HFFc6 (cell line): ENCODE measurements at places on chromosomes 16 and 17.

DNA sequence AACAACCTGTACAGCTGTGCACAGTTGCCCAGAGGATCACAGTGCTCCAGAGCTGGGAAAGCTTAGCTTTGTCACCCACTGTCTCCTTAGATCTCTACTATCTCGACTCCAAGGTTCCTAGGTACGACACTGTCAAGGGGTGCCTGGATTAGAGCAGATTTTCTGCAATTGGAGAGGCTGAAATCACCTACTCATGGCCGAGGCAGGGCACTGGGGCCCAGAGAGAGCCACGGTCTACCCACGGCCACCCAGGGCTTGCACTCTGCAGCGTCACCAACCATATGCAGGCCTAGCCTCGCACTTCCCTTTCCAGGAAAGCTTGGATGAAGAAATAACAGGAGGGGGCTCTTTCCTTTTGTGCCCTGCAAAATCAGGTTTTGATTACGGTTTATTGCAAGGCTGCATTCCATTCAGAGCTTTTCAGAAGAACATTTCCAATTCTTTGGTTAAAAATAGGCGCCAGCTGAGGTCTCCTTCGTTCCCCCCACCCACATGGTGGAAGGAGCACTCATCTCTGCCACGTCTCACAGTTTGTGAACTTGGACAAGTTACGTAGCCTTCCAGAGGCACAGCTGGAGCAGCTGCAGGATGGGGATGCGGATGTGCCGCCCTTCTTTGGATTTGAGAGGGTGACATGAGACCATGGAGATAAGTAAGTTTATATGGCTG, 80.0 kb downstream of the IRX5 start:
- no peak for DNase-seq

DNA sequence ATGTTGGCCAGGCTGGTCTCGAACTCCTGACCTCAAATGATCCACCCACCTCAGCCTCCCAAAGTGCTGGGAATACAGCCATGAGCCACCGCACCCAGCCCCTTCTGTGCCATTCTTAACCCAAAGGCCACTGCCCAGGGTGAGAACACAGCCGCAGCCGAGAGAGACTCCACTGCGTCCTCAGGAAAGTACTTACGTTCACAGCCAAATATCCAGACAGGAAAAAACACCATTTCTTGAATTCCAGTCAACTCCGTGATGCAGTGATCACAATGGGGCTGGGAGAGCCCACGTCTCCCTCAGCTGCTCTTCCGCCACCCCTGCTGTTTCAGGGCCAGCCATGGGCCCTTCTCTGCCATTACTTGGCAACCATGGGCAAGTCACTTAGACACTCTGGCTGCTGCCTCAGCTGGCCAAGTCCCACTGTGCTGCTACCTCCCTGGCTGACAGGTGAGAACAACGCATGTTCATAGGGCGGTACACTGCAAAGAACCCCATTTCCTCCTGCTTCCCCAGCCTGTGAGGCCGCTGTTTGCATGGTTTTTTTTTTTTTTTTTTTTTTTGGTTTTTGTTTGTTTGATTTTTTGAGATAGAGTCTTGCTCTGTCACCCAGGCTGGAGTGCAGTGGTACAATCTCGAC, 4.3 kb downstream of the CDIP1 start:
- DNase-seq, result no peak

GRCh38 chr17:72661116-72661944, 431.2 kb downstream of the SLC39A11 start:
- no peak for DNase-seq

DNA sequence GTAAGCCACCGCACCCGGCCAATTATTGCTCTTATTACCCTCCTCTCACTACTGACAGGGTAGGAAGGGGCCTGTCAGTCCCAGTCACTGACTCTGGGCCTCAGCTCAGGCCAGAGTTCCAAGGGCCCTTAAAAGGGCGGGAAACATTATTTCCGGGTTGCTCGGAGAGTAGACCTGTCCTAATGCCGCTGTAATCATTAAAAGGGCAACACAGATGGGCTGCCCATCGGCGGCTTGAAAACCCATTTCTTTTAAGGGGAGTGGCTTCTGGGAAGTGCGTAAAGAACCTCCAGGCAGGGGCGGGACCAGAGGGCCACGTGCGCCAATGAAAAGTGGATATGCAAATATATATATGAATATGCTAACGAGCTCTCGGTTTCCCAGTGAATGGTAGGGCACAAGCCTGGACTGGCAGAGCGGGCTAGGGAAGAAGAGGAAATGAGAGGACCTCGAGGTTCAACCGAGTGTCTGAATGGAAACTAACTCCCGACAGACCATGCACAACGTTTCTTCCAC, 26.6 kb downstream of the PIPOX start:
- DNase-seq, result no peak

DNA sequence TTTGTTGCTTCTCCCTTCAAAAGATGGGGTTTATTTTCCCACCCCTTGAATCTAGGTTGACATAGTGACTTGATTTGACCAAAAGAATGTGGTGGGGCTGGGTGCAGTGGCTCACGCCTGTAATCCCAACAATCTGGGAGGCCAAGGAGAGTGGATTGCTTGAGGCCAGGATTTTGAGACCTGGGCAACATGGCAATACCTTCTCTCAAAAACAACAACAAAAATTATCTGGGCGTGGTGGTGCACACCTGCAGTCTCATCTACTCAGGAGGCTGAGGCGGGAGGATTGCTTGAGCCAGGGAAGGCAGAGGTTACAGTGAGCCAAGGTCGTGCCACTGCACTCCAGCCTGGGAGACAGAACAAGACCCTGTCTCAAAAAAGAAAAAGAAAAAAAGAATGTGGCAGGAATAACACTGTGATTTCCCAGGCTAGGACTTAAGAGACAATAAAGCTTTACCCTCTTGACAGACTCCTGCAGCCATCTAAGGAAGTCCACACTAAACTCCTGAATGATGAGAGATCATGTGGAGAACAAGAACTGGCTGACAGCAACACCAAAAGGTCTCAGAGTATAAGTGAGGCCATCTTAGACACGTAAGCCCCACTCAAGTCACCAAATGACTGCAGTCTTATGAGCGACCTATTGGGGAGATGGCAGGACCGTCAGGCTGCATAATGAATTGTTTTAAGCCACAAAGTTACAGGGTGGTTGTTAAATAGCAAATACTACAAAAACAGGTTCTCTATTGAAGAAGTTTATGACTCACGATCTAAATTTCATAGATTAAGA, 37.0 kb downstream of the FBXL20 start:
- DNase-seq, result no peak

GRCh38 chr17:66579556-66579955, 255.4 kb upstream of the CACNG5 start:
- DNase-seq, result no peak

DNA sequence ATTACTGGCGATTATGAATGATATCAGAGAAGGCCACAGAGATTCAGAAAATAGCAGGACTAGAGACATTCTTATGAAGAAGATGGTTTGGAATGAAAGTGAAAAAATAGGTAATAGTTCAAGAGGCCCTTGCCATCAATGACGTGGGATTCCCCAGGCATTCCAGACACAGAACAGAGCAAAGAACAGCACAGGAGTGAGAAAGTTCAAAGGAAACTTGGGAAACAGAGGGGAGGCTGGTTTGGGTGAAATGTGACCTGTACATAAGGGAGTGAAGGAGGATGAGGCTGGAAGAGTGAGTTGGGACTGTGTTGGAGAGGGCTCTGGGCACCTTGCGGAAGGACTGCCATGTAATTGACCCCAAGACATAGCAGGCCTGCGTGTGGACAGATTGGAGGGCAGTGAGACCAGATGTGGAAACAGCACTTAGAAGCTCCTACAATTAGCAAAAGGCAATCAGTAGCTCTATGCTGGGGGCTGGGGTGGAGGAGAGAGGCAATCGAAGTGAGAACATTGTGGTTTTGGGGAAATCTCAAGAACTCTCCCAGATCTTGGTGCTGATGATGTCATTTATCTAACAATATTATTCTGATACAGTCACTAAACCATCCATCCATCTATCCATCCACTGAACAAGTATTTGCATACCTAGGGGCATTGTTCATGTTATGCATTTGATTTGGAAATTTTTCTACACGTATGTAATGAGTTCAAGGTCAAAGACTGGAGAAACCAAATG, 365.3 kb upstream of the ZFHX3 start:
- DNase-seq, result no peak

DNA sequence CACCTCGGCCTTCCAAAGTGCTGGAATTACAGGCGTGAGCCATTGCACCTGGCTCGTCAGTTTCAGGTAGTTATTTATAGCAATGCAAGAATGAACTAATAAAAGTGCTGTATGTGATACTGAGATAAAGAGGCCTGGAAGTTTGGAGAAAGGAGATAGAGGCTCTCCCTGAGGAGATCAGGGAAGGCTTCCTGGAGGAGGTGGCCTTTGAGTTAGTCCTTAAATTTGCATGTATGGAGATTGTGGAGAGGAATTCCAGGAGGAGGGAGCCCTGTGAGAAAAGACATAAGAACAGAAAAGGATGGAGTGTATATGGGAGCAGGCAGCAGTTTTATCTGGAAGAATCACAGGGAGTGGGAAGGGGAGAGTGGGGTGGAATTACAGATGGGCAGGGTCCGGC, 276.6 kb upstream of the EEF2KMT start:
- no peak for DNase-seq

GRCh38 chr16:3804426-3805016, 76.0 kb downstream of the CREBBP start:
- DNase-seq, result no peak

DNA sequence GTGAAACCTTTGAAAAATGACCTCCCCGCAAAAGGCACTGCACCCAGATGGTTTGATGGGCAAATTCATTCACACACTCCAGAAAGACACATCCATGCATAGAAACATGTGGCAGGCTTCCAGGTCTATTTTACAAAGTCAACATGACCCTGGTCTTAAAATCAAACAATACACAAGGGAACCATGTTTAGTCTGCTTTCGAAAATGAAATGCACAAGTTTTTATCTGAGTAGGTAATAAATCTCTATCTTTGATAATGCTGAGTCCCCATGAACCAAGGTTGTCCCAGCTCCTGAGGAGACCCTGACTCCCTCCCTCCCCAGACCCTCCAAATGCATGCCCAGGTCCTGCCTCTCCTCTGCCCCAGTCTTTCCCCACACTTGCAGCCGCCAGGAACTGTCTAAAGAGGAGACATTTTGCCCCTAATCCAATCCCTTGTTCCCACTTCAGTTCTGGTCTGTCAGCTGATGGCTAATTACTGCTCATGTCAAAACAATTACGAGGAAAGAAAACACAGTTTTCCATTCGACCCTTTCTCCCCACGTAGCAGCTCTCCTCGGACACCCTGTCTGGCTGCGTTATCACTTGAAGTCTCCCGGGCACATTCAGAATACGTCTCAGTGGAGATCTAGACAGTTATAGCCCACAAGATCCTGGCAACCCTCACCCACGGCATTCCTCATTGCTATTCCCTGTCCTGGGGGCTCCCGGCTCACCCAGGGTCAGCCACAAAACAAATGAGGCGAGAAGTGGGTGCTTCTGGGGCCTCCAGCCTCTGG, 68.8 kb upstream of the RCVRN start:
- no peak for DNase-seq

GRCh38 chr17:17412326-17412725, 64.5 kb upstream of the MED9 start:
- DNase-seq, result peak; percentile 84

GRCh38 chr16:28260193-28260592, 32.1 kb upstream of the SBK1 start:
- DNase-seq, result no peak

GRCh38 chr16:84502075-84502474, 2.4 kb downstream of the MEAK7 start:
- DNase-seq, result no peak

DNA sequence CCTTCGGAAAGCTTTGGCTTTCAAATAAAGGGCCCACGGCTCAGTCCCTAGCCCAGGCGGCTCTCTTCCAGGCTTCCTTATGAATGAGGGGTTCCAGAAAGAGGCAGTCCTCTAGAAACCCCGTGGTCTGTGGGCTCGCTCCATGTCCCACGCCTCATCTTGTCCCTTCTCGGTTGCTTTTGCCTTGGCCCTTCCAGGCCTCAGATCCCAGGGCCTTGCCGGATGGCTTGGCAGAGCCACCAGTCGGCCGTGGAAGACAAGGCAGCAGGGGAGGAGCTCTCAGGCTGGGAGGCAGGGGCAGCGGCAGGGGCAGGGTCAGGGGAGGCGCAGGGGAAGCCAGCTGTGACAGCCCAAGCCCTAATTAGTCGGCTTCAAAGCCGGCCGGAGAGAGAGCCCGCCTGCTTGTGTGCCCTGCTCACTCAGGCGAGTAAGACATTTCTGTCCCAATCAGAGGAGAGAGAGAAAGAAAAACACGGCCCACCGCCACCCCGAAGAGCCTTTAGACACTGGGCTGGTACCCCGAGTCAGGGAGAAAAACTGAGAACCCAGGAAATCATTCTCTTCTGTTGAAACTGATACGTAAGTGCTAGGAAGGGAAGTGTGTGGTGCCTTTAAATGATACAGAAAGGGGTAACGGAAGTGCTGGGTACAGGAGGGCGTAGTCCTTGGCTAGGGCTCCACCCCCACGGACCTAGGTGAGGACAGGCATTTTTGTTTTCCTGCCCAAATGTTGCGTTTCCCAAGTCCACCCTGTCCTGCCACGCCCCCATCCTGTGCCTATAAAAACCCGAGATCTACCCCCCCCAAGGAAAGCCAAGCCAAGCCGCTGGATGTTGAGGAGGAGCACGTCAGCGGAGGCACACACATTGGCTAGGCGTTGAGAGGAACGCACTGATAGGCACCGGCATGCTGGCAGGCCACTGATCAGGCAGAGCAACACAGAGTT, 27.8 kb upstream of the MEIOC start:
- DNase-seq, result no peak
